ENCODE measurements at places on chromosomes 16 and 17.

GRCh38 chr17:78839762-78840529 lies 668 bp downstream of the USP36 start:
- no peaks in the 10 kb centered on the region for H3K27me3 ChIP-seq
- H3K4me1 ChIP-seq: peaks cover 29% of the 10 kb centered on the region
- peak; percentile 34 for DNase-seq
- peaks cover 32% of the 10 kb centered on the region for H3K36me3 ChIP-seq

GRCh38 chr16:87192452-87193073 lies 124.6 kb downstream of the C16orf95 start:
- no peaks in the 10 kb centered on the region for H3K36me3 ChIP-seq
- H3K4me3 ChIP-seq: no peak overlapping the region
- H3K27ac ChIP-seq: no peak overlapping the region
- H3K4me1 ChIP-seq: no peaks in the 10 kb centered on the region

DNA sequence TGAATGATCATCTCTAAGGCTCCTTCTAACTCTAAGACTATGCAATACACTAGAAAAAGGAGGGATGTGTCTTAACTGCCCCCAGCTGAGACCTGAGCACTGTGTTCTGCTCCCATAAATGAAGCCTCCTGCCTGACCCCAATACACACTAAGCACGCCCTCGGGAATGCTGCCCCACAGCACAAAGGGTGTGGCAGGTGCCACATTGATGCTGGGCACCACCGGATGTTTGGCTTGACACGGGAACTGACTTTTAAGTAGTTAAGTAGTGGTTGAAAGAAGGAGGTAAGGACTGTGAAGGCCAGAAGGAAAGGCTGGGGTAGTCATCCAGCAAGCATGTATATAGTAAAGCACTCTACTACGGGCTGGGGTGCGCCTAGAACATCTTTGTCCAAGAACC lies 4.0 kb downstream of the GSDMA start:
- H3K4me1 ChIP-seq: no peaks in the 10 kb centered on the region
- H3K36me3 ChIP-seq: no peaks in the 10 kb centered on the region
- DNase-seq: no peak
- H3K4me3 ChIP-seq: no peak overlapping the region
- peaks cover 44% of the 10 kb centered on the region for H3K27me3 ChIP-seq

GRCh38 chr17:50379351-50380132 lies 6.5 kb downstream of the EME1 start:
- H3K27me3 ChIP-seq: no peaks in the 10 kb centered on the region
- no peaks in the 10 kb centered on the region for H3K4me1 ChIP-seq
- H3K4me3 ChIP-seq: no peak overlapping the region
- no peak overlapping the region for H3K27ac ChIP-seq
- peaks cover 45% of the 10 kb centered on the region for H3K36me3 ChIP-seq

DNA sequence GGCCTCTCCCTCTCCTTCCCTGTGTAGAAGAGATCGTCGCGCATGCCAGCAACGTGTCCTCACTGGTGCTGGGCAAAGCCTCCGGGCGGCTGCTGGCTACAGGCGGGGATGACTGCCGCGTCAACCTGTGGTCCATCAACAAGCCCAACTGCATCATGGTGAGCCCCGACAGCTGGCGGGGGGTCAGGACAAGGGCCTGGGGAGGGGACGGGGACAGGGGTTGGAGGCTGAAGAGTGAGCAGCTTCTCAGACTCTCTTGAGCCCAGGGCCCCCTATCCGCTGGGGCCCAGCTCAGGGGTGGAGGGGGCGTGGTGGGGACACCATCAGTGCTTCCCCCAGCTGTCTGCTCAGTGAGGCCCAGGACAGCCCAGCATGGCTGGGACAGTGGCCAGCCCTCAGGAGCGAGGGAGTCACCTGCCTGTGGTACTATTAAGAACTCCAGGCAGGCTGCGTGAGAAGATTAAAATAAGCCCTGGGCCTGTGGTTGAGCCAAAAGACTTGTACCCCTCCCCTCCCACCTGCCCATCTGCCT lies 6.2 kb downstream of the KATNB1 start:
- H3K27me3 ChIP-seq: no peaks in the 10 kb centered on the region
- H3K4me1 ChIP-seq: peaks cover 26% of the 10 kb centered on the region
- H3K27ac ChIP-seq: no peak overlapping the region
- no peaks in the 10 kb centered on the region for H3K36me3 ChIP-seq
- H3K4me3 ChIP-seq: no peak overlapping the region
- no peak for DNase-seq

- no peak for DNase-seq
- no peak overlapping the region for H3K27ac ChIP-seq
- no peaks in the 10 kb centered on the region for H3K4me1 ChIP-seq
- H3K27me3 ChIP-seq: no peaks in the 10 kb centered on the region
Measured at GRCh38 chr17:82611140-82612058, 36.8 kb downstream of the WDR45B start.

DNA sequence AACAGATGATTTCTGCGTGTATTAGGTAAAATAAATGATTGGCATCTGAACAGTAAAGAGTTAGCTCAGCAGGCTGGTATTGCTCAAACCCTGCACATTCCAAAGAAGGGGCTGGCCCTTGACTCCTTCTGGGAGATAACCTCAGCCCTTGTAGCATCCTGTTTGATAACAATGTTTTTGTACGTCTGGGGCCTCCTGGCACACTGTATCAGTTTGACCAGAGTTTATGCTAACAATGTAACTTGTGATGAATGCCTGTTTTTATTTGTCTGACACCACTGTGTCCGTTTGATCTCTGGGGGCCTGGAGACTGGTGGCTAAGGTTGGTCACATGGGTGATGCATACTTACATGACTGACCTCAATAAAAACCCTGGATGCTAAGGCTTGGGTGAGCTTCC lies 43.8 kb upstream of the NDRG4 start:
- no peak for DNase-seq
- H3K36me3 ChIP-seq: no peaks in the 10 kb centered on the region
- H3K4me3 ChIP-seq: no peak overlapping the region
- H3K27ac ChIP-seq: no peak overlapping the region
- no peaks in the 10 kb centered on the region for H3K4me1 ChIP-seq
- peaks cover 9% of the 10 kb centered on the region for H3K27me3 ChIP-seq

DNA sequence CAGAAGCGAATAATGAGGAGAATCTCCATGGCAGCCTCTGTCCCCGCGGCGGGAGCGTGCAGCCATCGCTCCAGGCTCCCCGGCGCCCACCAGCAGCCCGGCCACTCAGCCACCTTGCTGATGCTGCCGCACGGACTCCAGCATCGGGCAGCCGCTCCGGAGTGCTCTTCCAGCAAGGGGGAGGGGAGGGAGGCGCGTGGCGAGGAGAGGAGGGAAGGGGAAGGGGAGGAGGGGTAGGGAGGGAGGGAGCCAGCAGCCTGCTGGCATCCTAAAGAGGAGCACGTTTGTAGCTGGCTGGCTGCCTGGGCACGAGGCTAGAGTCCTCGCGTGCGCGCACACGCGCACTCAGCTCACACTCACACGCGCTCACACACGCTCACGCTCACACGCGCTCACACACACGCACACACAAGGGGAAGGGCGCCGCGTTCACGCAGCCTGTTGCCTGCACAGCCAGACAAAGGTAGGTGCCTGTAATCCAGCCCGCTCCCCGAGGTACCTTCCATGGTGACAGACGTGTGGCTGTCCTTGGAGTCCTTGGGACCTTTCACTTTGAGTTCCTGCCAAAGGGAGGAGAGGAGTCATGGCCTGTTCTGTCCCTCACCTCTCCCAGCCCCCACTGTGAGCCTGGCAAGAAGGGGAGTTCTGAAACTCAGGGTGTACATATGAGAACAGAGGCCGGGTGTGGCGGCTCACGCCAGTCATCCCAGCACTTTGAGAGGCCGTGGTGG lies 82.1 kb downstream of the TIMM22 start:
- no peak overlapping the region for H3K4me3 ChIP-seq
- no peaks in the 10 kb centered on the region for H3K27me3 ChIP-seq

DNA sequence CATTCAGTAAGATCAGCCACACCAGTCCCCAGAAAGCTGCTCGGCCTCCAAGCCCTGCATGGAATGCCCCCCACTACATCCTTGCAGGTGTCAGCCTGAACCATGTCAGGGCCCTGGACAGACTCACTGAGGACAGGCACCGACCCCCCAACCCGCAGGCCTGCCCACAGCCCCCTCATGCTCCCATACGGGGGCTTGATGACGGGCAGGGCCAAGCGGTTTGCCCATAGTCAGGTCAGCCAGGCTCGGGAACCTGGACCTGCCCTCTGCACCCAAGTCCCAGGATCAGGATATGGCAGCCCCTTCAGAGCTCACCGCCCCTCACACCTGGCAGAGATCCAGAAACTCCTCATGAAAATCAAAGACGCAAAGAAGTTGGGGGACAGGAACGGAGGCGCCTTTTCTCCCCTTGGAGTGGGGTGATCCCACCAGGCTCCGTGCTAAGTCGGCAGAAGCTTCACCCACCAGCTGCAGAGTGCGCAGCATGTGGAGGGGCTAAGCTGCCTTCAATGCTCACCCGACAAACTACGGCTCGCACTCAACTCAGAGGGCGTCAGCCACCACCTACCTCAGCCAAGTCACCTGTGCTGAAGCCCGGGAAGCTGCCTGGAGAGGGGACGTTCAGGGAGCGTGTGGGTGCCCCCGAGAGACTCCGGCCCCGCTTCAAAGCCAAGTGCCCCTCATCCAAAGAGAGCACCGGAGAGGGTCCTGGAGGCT lies 26.5 kb downstream of the GNPTG start:
- peaks cover 8% of the 10 kb centered on the region for H3K4me1 ChIP-seq
- H3K4me3 ChIP-seq: peak overlapping the region; percentile 57
- peak overlapping the region; percentile 90 for H3K27ac ChIP-seq
- no peaks in the 10 kb centered on the region for H3K27me3 ChIP-seq
- DNase-seq: no peak

- DNase-seq: no peak
- H3K27ac ChIP-seq: no peak overlapping the region
- no peak overlapping the region for H3K4me3 ChIP-seq
- H3K27me3 ChIP-seq: no peaks in the 10 kb centered on the region
- H3K4me1 ChIP-seq: peaks cover 5% of the 10 kb centered on the region
- peaks cover 57% of the 10 kb centered on the region for H3K36me3 ChIP-seq
Measured at GRCh38 chr17:64162554-64162953, 32.6 kb upstream of the ERN1 start.

DNA sequence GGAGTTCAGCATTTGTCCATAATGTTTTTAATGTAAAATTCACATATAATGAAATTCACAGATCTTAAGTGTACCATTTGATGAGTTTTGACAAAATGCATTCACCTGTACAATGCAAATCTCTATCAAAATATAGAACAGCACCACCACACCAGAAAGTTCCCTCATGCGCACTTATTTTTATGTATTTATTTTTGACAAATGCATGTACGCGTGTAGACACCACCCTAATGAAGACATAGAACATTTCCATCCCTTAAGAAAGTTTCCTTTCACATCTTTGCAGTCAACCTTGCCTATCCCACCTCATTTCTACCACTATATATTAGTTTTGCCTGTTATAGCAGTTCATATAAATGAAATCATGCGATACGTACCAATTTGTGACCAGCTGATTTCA lies 15.6 kb upstream of the IL4R start:
- no peaks in the 10 kb centered on the region for H3K4me1 ChIP-seq
- H3K27ac ChIP-seq: no peak overlapping the region
- DNase-seq: no peak
- H3K36me3 ChIP-seq: no peaks in the 10 kb centered on the region
- no peaks in the 10 kb centered on the region for H3K27me3 ChIP-seq
- H3K4me3 ChIP-seq: no peak overlapping the region

DNA sequence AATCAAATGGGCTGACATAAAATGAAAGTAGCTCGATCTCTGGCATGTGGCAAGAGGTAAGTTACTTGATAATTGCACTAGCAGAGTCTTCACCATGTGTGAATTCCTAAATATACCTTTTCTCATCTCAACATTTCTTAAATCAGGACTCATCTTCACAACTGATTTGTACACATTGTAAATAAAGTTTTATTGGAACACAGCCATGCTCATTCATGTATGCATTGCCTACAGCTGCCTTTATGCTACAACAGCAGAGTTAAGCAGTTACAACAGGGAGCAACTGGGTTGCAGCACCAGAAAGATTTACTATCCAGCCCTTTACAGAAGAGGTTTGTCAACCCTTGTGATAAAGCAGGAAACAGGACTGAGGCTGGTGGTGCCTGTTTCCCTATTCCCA lies 48.1 kb downstream of the ARHGAP17 start:
- DNase-seq: no peak
- peaks cover 91% of the 10 kb centered on the region for H3K36me3 ChIP-seq
- no peaks in the 10 kb centered on the region for H3K27me3 ChIP-seq
- H3K27ac ChIP-seq: no peak overlapping the region

DNA sequence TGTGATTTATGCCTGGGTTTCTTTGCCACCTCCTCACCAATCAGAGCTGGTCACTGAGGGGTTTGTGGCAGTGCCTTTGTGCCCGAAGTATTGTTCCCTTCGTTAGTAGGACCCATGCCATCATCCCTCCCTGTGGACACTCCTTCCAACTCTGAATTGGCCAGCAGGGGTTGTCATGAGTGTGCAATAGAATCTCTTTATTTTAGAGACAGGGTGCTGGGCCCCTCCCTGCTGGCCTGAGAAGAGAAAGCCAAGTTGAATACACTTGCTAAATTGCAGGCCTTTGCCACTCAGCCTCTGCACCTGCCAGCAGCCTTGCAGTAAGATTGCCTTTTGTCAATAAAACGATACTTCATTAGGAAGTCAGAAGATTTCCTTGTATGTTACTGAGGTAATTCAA lies 40.7 kb upstream of the SLC12A3 start:
- H3K27ac ChIP-seq: no peak overlapping the region
- DNase-seq: no peak
- H3K36me3 ChIP-seq: peaks cover 69% of the 10 kb centered on the region

DNA sequence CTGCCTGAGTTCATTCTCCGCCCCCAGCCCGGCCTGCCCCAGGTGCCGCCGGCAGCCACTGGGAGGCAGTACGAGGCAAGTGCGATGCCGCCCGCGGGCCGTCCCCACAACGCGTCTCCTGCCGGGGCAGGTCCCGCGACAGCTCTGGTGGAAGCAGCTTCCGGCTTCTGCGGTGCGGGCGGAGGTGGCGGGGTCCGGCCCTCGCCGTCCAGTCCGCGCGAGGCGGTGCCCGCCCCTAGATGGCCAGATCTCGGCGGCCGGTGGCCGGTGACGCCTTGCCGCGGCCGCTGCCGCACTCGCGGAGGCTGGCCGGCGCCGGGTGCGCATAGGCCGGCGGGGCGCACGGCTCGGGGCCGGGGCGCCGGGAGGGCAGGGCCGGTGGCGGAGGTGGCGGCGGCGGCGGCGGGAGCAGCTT lies 1.8 kb downstream of the GJD3 start:
- no peaks in the 10 kb centered on the region for H3K36me3 ChIP-seq
- no peak for DNase-seq
- peaks cover 15% of the 10 kb centered on the region for H3K27me3 ChIP-seq
- H3K4me1 ChIP-seq: peaks cover 23% of the 10 kb centered on the region
- H3K4me3 ChIP-seq: peak overlapping the region; percentile 48

DNA sequence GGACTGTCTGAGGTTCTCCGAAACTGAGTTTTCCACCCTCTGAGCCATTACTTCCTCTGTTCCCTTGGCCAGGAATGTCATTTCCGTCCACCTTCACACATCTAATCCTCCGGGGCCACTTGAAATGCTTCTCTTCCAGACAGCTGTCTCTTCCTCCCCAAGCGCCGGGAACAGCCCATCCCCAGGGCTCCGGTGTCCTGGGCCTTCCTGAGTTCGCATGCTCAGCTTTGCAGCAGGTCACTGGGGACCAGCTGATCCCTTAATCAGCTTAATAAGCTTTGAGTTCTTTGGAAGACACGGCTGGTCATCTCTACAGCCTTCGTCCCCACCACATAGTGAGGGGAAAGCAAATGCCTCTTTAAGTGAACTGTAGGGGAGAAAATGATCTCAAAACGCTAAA lies 123.4 kb downstream of the DYNLRB2 start:
- no peak for DNase-seq
- H3K27ac ChIP-seq: no peak overlapping the region
- H3K4me1 ChIP-seq: no peaks in the 10 kb centered on the region
- no peak overlapping the region for H3K4me3 ChIP-seq

Data from tibial artery (tissue), 4 donors.